Right cardiac atrium (tissue), 5 donors: ENCODE measurements at places on chromosomes 16 and 17.

GRCh38 chr16:8943966-8944759 is 19.5 kb downstream of the USP7 start:
- DNase-seq: no peak

DNA sequence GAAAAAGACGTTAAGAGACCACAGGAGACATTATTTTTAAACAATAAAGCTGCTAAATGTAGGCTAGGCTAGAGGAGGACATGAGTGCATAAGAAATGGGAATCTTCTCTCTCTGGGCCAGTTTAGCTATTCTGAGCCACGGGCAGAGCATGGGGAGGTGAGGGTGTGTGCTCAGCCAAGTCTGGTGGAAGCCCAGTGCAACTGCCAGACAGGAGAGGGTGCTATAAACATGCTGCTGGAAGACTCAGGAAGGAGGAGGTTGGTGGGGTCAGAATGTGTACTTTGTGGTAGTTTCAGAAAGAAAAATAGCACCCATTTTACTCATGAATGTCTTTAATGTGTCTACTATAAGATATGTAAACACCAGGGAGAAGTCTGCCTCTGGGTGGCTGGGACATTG is 5.9 kb upstream of the SDK2 start:
- DNase-seq: no peak

DNA sequence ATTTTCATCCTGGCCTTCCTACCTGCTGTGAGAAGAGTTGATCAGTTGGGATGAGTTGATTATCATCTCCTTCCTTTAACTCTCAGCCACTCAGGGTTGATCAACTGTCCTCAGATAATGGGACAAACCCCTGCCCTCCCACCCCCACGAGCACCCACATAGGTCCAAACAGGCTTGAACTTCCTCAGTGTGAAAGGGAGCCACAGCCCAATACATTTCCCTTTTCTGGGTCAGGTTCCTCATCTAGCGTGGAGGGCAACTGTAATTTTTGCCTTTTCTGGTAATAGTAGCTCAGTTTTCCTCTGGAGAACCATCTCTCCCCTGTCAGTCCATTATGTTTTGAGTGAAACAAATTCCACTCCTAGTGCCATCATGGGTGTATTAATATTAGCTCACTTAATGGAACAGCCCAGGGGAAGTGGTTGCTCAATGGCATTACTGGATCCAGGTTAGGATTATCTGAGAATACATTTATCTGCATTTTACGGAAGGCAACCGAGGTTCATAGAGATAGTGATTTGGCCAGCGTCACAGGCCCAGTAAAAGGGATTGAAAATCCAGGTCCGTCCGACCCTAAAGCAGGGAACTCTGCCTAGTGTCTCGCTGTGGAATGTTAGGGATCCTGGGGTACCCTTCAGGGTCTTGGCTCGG is 476 bp upstream of the LPCAT2 start:
- no peak for DNase-seq

DNA sequence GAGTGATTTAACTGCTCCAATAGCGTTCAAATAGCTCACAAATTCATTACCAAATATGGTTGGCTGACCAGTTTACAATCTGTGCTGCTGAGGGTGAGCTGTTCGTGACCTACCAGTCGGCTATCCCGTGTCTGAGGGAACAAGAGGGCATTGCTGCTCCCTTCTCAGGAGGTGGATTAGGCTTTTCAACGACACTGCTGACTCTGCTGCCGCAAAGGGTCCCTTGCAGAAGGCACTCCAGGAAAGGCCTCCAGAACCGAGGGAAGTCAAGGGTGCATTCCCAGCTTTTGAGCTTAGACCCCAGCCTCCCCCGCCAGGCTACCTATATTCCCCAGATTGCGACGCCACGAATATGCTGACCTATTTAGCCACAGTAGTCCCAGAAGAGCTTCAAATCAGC is 32.3 kb downstream of the GJC1 start:
- peak; percentile 42 for DNase-seq

DNA sequence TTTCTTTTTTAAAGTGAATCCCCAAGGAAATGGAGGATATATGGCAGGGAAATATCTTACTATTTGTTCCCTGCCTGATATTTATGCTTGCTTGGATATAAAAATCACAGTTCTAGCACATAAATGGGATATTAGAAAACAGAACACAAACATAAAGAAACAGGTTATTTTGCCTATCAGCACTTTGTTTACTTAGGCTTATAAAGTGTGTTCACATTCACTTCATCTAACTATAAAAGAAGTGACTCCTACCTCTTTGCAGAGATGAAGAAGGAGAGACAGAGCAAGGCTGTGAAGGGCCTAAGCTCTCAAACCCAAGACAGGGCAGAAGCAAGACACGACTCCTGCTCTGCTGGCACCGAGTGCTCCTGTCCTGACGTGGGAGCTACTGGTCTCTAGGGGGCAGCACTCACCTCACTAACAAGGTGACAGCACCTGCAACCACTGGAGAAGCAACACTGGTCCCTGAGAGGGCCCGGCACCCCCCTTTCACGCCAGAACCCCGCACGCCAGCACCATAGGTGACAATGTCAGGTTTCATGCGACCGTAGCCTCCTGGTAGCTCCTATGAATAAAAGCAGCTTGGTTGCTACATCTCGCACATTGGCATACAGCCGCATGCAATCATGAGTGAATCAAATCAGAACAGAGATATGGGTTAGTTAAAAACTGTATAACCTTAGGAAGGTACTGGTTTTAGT is 32.0 kb downstream of the MBTPS1 start:
- peak; percentile 52 for DNase-seq

DNA sequence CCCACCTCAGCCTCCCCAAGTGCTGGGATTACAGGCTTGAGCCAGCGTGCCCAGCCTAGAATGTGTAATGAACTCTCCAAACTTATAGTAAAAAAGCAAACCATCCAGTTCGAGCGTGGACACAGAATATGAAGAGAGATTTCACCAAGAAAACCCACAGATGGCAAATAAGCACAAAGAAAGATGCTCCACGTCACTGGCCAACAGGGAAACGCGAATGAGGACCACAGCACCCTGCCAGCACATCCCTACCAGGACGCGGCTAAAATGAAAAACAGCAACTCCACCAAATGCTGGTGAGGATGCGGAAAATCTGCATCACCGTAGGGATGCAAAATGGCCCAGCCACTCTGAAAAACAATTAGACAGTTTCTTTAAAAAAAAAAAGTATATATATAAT is 1.4 kb downstream of the MVD start:
- no peak for DNase-seq

DNA sequence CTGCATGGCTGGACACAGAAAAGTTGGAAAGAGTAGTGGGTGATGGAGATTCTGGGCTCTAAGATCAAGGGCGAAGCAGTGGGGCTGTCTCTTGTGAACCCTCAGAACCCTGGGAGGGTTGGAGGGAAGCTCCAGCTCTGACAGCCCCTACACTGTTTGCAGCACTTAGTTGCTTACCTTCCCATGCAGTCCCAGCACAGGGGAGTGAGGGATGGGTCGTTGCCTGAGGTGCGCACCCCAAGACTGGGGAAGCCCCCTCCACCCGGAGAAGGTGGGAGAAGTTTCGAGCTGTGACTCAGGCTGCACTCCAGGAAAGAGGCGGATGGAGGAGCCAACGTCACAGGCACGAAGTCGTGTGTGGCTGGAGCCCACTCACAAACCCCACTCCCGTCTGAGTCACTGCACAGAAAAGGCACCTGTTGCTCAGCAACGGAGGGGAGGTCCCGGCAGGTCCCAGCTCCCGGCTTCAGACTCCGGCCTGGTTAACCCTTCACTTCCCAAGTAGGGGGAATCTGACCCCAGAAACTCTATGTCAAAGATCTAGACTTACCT is 60.1 kb downstream of the AIPL1 start:
- no peak for DNase-seq

DNA sequence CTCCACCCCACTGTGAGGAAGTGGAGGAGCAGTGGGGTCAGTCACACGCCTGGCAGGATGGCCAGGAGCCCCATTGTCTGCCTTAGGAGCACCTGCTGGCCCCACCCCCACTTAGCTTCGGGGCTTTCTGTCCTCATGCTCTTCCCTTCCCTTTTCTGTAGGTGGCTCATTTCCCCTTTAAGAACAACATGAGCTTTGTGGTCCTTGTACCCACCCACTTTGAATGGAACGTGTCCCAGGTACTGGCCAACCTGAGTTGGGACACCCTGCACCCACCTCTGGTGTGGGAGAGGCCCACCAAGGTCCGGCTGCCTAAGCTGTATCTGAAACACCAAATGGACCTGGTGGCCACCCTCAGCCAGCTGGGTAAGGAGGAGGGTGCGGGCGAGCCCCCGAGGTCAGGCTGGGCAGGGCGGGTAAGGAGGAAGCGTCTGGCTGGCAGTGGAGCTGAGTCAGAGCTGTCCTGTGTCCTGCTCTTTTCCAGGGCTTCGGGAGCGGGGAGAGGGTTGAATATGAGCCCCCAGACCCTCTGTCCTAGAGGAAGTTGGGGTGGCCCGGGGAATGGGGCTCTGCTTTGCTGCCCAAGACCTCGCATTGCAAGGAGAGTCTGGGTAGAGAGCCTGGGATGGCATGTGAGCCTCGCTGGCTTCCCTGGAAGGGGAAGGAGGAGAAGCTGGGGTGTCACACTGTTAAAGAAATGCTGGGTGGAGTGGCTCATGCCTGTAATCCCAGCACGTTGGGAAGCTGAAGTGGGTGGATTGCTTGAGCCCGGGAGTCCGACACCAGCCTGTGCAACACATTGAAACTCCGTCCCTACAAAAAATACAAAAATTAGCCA is 9.2 kb upstream of the SERPINF1 start:
- DNase-seq: peak; percentile 71

- DNase-seq: no peak
These were observed 13.5 kb upstream of the ADAM11 start for GRCh38 chr17:44745301-44745700.

- no peak for DNase-seq
These were observed 6.7 kb downstream of the RUNDC3A start for GRCh38 chr17:44314869-44315661.

GRCh38 chr16:54152362-54153239 is 134.0 kb downstream of the IRX3 start:
- no peak for DNase-seq

DNA sequence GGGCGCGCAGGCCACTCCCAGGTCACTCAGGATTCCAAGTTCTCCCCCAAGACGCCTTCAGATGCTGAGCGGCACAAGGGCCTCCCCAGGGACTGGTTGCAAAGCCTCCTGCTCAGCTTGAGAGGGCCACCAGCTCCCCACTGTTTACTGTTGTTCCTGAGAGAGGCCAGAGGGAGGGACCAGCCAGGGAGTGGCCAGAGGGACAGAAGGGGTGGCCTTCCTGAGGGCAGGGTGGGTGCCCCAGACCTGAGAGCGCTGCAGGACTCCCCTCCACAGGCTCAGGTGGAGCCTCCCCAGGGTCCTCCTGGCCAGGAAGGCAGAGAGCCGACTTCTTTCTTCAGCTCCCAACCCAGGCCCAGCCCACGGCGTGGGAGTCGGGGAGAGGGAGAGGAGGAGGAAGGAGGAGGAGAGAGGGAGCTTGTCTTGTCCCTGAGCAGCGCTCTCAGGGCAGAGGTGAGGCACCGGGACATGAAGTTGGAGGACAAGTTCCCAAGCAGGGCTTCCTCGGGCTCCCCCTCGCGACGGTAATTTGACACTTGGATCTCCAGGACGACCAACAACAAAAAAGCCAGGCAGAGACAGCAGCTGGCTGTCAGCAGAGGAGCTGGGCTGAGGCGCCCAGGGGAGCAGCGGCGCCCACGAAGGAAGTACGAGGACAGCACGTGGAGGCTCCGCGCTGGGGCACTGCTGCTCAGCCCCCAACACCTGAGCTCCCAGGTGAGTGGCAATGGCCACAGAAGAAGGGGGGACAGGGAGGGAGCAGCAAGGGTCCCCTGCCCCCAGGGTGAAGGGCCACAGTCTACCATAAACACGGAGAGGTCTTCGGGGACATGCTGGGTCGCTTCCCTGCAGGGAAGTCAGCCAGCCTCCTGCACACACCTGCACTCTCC is 497 bp downstream of the SMIM5 start:
- DNase-seq: peak; percentile 96

GRCh38 chr17:5365831-5366230 is 53.6 kb downstream of the NUP88 start:
- no peak for DNase-seq

- no peak for DNase-seq
These were observed 39.2 kb downstream of the FTO start for GRCh38 chr16:53743149-53743566.

DNA sequence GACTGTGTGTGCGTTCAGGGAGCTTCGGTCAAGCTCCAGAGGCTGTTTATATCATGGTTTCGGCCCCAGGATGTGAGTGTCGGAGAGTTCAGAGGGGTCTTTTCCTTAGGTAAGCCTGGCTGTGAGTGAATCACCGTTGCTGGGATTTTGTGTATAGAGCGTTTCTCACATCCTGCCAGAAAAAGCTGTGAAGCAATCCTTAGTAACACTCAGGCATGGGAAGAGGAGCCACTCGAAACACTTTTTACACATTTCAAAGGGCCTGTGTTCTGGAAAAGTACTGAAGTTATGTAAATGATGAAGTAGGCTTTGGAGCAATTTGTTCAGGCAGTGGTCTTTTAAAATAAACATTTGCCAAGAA is 662 bp downstream of the PGS1 start:
- no peak for DNase-seq

DNA sequence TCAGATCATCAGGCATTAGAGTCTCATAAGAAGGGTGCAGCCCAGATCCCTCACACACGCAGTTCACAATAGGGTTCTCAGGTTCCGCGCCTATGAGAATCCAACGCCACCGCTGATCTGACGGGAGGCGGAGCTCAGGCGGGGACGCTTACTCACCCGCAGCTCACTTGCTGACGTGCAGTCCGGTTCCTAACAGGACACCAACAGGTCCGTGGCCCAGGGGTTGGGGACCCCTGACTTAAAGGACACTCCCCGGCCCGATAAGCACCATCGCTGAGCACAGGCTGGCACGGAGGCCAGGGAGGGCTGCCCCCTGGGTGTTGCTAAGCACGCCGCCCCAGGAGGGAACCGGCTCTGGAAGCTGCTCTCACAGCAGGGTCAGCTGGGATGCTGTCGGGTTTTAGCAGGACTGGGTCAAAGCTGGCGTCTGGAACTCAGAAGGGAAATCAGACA is 30.1 kb upstream of the BAHCC1 start:
- DNase-seq: peak; percentile 77

DNA sequence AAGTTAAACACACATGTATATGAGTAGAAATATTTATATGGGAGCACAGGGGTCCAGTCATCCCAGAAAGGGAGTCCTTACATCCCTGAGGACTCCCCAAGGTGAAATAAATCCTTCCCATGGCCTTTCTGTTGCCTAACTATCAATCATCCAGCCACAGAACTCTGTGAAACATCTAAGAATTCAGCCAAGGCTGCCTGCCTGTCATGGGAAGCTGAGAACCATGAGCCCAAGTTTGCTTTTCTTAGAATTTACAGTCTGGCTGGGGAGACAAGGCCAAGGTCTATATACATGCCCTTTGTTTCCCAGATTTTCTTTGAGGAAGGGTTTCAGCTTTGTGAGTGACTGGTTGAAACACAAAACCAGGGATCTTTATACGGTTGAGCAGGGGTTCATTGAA is 15.8 kb downstream of the MYL4 start:
- no peak for DNase-seq

- no peak for DNase-seq
These were observed 68.8 kb upstream of the CREBBP start for GRCh38 chr16:3949287-3949686.

DNA sequence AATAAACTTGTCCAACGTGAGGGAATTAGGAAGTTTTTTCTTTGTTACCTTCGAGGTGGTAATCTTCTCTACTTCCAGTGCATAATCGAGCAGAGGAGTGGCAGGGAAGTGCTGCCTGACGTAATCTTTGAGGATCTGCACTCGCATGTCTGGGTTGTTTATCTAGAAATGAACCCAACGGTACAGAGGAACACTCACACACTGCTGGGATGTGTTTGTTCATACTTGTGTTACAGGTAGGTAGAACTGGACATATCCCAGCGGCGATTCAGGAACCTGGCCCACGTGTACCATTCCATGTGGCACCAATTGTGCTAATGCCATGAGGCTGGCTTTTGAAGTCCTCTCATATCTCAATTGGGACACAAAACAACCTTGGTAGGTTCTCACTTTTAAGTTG is 4.2 kb upstream of the KLHL11 start:
- no peak for DNase-seq
